ENCODE measurements at places on chromosomes 5 and 9.

GRCh38 chr9:101354765-101355708 lies 29.8 kb downstream of the BAAT start:
- DNase-seq: no peak
- H3K27ac ChIP-seq: no peak overlapping the region
- no peaks in the 10 kb centered on the region for H3K36me3 ChIP-seq
- no peaks in the 10 kb centered on the region for H3K27me3 ChIP-seq
- H3K4me1 ChIP-seq: no peaks in the 10 kb centered on the region
- H3K4me3 ChIP-seq: no peak overlapping the region

DNA sequence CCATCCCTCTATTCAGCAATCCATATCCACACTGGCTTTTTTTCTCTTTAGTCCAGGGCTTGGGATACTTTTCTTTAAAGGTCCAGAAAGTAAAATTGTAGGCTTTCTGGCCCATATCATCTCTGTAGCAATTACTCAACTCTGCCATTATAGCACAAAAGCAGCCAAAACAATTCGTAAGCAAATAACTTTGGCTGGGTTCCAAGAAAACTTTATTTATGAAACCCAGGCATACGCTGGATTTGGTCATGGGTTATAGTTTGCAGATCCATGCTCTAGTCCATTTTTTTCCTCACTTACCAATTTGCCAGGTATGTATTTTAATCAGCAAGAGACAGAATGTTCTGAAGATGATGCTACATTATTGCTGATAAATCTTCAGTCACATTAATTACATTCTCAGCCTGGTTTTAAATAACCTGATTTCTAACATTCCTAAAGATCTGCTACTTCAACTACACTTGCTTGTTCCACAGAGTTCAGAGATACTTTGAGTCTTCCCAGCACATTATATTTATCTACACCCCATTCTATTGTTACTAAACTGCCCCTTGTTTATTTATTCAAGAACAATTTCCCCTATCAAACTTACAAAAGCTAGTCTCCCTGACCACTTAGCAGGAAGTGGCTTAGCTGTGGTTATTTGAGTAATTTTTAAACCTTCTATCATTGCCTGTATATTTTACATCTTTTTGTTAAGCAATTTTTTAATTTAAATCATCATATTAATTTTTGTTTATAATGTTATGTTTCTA lies 161.0 kb downstream of the ISL1 start:
- H3K4me3 ChIP-seq: no peak overlapping the region
- DNase-seq: no peak
- H3K27me3 ChIP-seq: no peaks in the 10 kb centered on the region
- no peaks in the 10 kb centered on the region for H3K36me3 ChIP-seq

GRCh38 chr9:129406278-129407225 lies 214.3 kb downstream of the C9orf50 start:
- no peak overlapping the region for H3K4me3 ChIP-seq
- H3K27me3 ChIP-seq: no peaks in the 10 kb centered on the region
- DNase-seq: no peak
- peaks cover 4% of the 10 kb centered on the region for H3K4me1 ChIP-seq
- H3K27ac ChIP-seq: no peak overlapping the region

DNA sequence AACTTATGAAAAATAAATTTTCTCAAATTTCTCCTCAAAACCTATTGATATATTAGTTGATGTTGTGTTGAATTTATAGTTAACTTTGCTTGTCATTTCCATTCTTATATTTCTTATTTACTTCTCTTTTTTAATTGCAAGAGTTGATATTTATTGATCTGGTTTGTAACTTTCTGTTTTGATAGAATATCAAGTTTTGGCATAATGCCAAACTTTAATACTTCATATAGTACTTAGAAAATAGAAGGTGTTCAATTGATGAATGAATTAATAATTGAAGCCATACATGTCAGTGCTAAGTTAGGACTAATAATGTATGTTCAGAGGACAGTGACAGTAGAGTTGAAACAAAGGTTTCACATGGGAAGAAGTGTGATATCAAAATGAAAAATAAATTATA lies 27.9 kb downstream of the ERCC6L2 start:
- no peak for DNase-seq
- no peak overlapping the region for H3K27ac ChIP-seq
- H3K4me1 ChIP-seq: no peaks in the 10 kb centered on the region

DNA sequence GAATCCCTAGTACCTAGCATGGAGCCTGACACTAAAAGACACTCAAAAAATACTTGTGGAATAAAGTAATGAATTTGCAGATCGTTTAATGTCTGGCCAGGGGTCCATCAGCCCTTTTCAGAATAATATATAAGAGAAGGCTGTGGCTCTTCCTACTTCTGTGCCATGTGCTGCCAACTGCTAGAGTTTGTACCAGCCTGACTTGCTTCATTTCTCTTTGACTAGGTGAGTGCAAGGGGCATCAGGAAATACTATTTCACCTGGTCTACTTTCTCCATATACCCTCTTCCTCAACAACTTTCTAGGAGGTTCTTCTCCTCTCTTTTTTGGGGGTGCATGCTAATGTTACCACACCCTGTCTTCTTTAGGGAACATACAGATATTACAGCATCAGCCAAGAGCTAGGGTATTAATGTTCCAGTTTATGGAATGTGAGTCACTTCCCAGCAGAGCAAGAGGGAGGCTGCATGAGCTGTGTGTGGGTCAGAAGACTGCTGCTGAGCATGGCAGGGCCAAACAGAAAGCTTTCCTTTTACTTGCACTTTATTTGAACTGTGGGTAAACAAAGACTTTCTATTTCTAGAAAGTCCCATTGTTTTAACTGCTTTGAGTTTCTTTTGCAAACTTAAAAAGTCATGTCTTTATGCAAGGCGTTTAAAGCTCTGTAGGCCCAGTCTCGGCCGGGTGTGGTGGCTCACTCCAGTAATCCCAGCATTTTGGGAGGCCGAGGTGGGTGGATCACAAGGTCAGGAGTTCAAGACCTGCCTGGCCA lies 158.9 kb downstream of the ADAMTSL1 start:
- H3K36me3 ChIP-seq: no peaks in the 10 kb centered on the region
- no peak overlapping the region for H3K4me3 ChIP-seq
- H3K27me3 ChIP-seq: no peaks in the 10 kb centered on the region
- peaks cover 7% of the 10 kb centered on the region for H3K4me1 ChIP-seq
- peak; percentile 27 for DNase-seq

DNA sequence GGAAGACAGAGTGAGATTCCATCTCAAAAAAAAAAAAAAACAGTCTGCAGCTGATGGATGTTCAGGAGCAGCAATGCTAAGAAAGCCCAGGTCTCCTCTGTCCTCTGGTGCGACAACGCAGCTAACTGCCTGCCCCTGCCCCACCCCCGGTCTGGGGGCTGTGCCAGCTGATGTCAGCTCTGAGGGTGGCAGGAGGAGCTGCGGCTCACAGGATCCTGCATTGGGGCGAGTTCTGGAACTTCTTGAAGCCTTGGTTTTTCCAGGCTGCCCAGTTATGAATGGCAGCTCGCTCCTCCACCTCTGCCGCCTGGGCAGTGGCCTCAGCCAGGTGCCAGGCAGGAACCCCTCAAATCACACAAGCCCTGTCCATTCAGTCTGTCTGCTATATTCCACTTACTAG lies 113.5 kb downstream of the ROR2 start:
- H3K27me3 ChIP-seq: peaks cover 7% of the 10 kb centered on the region
- no peak overlapping the region for H3K27ac ChIP-seq
- H3K4me3 ChIP-seq: no peak overlapping the region
- H3K4me1 ChIP-seq: no peaks in the 10 kb centered on the region

DNA sequence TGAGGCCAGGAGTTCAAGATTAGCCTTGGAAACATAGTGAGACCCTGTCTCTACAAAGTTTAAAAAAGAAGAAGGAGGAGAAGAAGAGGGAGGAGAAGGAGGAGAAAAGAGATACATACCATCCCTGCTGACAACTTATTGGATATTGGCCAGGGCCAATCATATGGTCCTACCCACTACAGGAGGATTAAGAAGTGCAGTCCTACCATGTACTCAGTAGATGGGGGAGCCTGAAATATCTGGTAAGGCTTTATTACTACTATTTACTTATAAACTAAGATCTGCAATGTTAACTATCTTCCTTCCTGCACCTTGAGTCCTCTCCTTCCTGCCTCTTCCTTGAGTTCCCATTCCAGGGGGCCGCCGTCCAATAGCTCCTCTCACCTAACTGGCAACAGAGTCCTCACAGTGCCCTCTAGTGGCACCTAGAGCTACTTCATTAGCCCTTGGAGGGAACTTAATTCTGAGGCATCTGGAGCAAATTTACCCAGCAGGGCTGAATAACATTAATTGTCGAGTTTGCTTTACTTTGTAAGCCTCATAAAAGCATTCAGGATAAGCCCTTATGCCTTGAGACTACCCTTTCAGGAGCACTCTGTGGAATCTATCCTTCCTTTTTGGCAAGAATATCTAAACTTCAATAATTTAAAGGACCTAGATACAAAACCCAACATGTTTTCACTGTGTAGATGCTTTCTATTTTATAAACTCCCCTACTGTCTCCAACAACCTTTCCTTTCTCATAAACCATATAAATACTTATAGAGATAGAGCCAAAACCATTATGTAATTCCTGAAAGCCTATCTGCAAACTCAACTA lies 39.1 kb upstream of the RANBP6 start:
- no peak overlapping the region for H3K27ac ChIP-seq
- no peak for DNase-seq
- H3K27me3 ChIP-seq: no peaks in the 10 kb centered on the region
- no peaks in the 10 kb centered on the region for H3K4me1 ChIP-seq
- no peaks in the 10 kb centered on the region for H3K36me3 ChIP-seq

DNA sequence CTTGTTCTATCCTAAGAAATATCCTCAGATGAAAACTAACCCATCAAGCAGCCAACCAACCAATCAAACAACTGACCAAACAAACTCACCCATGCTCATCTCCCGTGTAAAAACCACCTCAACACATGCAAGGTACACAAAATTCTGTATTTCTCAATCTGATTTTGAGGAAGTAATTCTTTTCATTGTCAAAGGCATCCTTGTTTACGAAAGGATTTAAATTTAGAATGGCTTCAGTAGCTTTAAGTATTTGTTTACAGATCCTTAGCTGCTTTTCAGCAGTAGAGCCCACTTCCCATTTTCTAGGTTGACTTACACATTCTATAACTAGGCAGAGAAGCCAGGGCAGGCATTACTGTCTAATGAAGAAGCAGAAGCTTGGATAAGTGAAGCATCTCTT lies 78.6 kb downstream of the NTRK2 start:
- no peaks in the 10 kb centered on the region for H3K4me1 ChIP-seq
- no peak overlapping the region for H3K27ac ChIP-seq
- DNase-seq: no peak
- peaks cover 13% of the 10 kb centered on the region for H3K36me3 ChIP-seq

GRCh38 chr5:15489571-15490235 lies 10.3 kb upstream of the FBXL7 start:
- no peaks in the 10 kb centered on the region for H3K36me3 ChIP-seq
- no peaks in the 10 kb centered on the region for H3K27me3 ChIP-seq
- no peak overlapping the region for H3K4me3 ChIP-seq
- no peak for DNase-seq
- H3K27ac ChIP-seq: no peak overlapping the region

DNA sequence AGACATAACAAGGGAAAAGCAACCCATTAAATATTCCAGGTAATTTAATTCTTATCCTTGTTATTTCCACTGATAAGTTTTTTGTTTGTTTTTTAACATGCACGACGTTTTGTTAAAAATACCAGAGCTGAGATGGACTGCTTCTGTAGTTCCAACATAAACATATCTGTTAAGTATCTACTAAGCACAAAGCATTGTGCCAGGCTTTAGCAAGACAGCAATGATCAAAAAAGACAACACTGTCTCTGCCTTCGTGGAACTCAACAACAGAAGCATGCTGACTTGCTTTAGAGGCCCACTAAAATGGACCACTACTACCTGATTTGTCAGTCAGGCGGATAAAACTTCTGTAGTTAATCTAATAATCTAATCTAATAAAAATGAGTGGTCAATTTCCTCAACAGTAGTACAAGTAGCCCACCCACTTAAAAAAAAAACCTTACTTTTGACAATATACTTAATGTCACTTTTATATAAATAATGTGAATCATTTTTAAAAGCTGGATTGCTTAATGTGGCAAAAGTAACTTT lies 3.1 kb downstream of the RAB14 start:
- H3K4me1 ChIP-seq: peaks cover 76% of the 10 kb centered on the region
- no peaks in the 10 kb centered on the region for H3K36me3 ChIP-seq
- peak overlapping the region; percentile 92 for H3K4me3 ChIP-seq
- no peak overlapping the region for H3K27ac ChIP-seq
- DNase-seq: no peak
- H3K27me3 ChIP-seq: no peaks in the 10 kb centered on the region

DNA sequence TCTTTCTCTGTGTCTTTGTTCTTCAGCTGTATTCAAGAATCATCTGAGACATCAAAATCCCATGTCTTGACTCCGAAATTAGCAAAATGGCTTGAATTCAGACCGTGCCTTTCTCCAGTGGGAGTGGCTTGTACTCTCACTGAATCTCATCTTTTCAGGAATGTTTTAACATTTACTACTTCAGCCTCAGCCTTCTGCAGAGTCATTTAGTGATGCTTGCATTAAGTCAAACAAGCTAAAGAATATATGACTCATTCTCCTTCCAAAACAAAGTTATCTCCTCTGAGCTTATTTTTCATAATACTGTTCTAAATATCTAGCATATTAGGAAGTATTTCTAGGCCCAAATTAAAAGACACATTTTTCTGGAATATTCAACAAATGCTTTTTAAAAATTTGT lies 205.3 kb downstream of the CDH10 start:
- H3K27ac ChIP-seq: no peak overlapping the region
- H3K36me3 ChIP-seq: no peaks in the 10 kb centered on the region
- DNase-seq: no peak
- no peak overlapping the region for H3K4me3 ChIP-seq
- H3K27me3 ChIP-seq: no peaks in the 10 kb centered on the region

- H3K4me3 ChIP-seq: peak within 1 kb of the TSS; percentile 41
- peak; percentile 85 for DNase-seq
- H3K27ac ChIP-seq: peak within 1 kb of the TSS; percentile 45
- H3K36me3 ChIP-seq: peaks cover 18% of the 10 kb centered on the region
- H3K27me3 ChIP-seq: peaks cover 74% of the 10 kb centered on the region
Observed at GRCh38 chr9:137277329-137278041, at the start of gene TOR4A. TSS of gene TOR4A (plus strand) at chr9:137277726. CDS start at chr9:137278690, 964 bp downstream.

DNA sequence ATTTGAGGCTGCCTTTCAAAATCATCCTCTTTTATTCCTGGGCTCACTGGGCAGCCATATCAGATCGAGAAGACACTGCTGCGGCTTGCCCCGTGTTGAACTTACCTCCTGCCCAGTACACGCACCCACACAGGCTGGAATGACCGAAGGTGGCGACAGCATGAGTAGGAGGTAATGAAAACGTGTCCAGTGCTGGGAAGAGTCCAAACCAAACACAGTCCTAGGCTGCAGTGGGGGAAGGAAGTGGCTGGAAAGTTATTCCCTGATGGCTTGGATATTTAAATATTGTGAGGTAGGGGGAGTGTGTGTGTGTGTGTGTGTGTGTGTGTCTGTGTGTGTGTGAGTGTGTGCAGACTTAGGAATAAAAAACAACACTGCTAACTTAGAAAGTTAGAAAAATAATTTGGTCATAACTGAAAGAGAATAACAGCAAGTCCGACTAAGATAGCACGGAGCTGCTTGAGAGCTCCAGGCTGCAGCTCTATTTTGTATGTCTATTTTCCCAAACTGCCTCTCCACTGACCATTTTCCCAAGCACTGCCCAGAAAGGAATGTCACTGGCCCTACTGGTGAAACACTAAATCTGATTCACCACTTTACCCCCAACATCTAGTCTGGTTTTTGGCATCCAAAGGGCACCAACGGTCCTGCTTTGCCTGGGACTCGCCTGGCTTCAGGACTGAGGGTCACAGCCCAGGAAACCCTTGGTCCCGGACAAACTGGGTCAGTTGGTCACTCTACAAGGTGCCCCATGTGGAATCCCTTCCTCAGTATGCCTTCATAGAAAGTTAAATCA lies 41.2 kb downstream of the ANKH start:
- peak overlapping the region; percentile 66 for H3K27ac ChIP-seq
- DNase-seq: no peak
- H3K27me3 ChIP-seq: no peaks in the 10 kb centered on the region
- H3K4me3 ChIP-seq: peak overlapping the region; percentile 28
- H3K4me1 ChIP-seq: peaks cover 24% of the 10 kb centered on the region
